C1 segment of cervical spinal cord (tissue), 14 donors: ENCODE measurements at places on chromosomes 5 and 9.

DNA sequence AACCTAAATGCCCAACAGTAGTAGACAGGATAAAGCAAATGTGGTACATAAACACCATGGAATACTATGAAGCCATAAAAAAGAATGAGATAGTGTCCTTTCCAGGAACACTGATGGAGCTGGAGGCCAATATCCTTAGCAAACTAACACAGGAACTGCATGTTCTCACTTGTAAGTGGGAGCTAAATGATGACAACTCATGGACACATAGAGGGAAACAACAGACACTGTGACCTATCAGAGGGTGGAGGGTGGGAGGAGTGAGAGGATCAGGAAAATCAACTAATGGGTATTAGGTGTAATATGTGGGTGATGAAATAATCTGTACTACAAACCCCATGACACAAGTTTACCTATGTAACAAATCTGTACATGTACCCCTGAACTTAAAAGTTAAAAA lies 505.7 kb downstream of the RAB3C start:
- no peak for DNase-seq

- no peak for DNase-seq
Measured at GRCh38 chr9:132175431-132175830, 13.6 kb downstream of the NTNG2 start.

DNA sequence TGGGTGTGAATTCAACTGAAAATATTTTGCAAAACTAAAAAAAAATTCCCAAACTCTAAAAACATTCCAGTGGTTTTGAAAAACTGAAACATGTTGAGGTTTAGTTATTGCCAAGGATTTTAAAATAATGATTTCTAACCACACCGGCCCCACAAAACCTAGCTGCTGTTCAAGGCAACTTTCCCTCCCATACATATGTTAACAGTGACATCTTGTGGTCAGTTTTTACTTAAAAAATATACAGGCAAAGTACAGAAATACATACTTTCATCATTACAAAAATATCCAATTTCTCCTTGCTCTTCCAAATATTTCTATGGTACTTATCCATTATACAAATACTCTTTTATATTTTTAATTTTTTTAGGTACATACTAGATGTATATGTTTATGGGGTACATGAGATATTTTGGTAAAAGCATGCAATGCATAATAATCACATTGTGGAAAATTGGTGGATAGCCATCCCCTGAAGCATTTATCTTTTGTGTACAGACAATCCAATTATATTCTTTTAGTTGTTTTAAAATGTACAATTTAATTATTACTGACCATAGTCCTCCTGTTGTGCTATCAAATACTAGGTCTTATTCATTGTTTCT lies 34.4 kb upstream of the MRPS30 start:
- DNase-seq, result no peak

- no peak for DNase-seq
Measured at GRCh38 chr5:151595411-151595826, 4.3 kb upstream of the FAT2 start.

DNA sequence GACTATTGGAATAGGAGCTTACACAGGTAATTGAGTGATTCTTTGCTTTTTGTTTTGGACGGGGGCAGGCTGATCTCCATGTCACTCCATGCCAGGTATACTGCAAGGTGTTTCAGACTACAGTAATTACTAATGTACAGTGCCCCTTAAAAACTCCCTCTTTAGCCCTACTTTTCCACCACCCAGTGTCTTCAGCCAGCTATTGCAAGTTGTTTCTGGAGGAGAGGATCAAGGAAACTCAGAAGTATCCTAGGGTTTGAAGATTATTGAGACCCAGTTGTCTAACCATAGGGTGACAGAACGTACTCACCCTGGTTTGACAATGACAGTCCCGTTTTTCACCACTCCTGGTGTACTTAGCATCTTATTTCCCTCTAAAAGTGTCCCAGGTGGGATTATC lies 13.4 kb downstream of the CFAP95 start:
- no peak for DNase-seq

DNA sequence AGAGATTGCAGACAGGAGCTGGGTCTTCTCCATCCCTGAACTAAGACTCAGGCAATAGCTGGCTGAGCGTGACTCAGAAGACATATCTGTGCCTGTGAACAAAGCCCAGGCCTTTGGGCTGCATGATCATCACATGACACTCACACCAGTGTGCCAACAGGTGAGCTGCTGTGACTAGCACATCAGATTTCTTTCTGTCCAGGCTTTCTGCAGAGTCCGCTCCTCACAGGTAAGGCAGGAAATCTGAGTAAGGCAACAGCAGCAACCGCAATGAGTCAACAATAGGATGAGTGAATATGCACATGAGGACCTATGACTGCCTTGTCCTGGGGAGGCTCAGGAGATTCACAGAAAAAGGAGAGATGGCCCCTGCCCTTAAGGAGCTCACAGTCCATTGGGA lies 293.6 kb downstream of the ACTL7B start:
- no peak for DNase-seq

DNA sequence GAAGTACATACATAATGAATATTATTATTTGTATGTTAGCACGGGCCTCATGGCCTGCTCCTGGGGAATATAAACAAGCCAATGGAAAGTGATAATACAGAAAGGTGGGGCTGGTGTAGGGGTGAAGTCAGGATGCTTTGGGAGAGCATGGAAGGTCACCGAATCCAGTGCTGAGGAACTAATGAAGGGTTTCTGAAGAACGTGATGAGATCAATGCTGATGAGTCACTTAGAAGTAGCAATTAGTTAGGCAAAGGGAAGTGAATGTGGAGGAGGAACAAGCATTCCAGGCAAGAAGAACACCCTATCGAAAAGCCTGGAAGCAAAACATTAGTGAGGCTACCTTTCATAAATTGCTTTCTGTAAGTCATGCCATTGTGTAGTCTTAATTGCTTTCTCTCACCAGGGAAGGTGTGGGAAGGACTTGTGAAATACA lies 2.1 kb downstream of the ANXA1 start:
- no peak for DNase-seq

DNA sequence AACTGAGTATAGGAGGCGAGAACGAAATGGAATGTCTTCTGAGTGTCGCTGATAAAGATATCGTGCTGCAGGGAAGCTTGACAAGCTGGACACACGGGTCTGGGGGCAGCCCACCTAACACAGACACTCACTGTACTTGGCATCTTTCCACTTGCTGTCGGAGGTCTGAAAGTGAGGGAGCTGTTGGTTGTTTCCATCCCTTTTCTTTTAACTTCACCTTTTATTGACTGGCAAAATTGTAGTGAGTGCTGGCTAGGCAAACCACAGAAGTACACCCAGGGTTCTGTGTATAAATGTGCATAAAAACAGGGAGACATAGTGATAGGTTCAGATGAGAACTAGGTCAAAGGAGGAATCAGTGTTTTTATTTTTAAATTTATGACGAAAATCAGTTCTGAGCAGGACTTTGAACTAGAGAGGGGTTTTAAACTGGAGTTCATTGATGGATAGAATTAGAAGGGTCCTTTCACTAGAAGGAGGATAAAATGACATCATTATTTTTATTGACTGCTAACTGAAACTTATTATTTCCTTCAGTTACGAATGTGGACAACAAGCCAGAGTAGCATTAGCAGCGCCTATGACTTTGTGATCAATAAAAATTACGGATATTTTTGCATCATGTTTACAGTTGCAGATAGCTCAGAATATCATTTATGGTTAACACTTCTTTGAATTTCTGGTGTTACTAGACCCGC lies 817 bp downstream of the GAPVD1 start:
- DNase-seq, result no peak

GRCh38 chr5:176995896-176996767 lies 10.4 kb downstream of the UIMC1 start:
- DNase-seq, result no peak

- no peak for DNase-seq
Measured at GRCh38 chr9:7258688-7259396, 501.1 kb downstream of the KDM4C start.

- DNase-seq, result no peak
Measured at GRCh38 chr5:89967771-89968444, 441.6 kb downstream of the CETN3 start.

DNA sequence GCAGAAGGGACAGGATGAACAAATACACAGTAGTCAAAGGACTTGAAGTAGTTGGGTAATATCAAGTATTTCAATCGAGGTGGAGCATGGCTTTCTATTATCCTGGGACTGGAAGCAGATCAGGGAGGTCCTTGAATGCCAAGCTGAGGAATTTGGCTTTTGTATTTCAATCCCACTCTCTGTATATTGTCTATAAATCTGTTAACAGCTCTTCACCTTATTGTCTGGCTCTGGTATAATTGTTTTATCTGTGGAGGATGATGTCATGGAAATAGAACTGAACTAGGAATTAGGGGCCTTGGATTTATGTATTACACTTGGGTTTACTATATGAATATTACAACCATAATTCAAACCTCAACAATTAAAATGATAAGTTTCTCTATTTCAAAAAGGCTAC lies 6.3 kb upstream of the ADAMTSL1 start:
- no peak for DNase-seq

GRCh38 chr5:31637851-31638250 lies 1.1 kb upstream of the PDZD2 start:
- no peak for DNase-seq

GRCh38 chr5:126268697-126269315 lies 154.4 kb upstream of the GRAMD2B start:
- no peak for DNase-seq

GRCh38 chr9:93230601-93231000 lies 46.7 kb downstream of the WNK2 start:
- DNase-seq, result no peak

- no peak for DNase-seq
Measured at GRCh38 chr9:89174291-89174690, 4.3 kb downstream of the SHC3 start.

DNA sequence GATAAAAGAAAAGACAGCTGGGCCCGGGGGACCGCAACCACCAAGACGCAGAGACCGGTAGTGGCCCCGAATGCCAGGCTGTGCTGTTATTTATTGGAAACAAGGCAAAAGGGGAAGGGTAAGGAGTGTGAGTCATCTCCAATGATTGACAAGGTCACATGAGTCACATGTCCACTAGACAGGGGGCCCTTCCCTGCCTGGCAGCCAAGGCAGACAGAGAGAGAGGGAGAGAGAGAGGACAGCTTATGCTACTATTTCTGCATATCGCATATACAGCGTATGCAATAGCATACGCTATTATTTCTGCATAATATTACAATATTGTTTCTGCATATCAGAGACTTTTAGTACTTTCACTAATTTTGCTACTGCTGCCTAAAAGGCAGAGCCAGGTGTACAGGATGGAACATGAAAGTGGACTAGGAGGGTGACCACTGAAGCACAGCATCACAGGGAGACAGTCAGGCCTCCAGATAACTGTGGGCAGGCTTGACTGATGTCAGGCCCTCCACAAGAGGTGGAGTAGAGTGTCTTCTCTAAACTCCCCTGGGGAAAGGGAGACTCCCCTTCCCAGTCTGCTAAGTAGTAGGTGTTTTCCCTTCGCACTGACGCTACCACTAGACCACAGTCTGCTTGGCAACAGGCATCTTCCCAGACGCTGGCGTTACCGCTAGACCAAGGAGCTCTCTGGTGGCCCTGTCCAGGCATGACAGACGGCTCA lies 50.3 kb downstream of the RFX3 start:
- DNase-seq, result no peak

GRCh38 chr9:134145262-134145661 lies 9.4 kb downstream of the WDR5 start:
- DNase-seq, result no peak

GRCh38 chr9:137265496-137266161 lies 10.5 kb downstream of the NELFB start:
- no peak for DNase-seq

- no peak for DNase-seq
Measured at GRCh38 chr5:131550606-131551005, 84.4 kb downstream of the RAPGEF6 start.

DNA sequence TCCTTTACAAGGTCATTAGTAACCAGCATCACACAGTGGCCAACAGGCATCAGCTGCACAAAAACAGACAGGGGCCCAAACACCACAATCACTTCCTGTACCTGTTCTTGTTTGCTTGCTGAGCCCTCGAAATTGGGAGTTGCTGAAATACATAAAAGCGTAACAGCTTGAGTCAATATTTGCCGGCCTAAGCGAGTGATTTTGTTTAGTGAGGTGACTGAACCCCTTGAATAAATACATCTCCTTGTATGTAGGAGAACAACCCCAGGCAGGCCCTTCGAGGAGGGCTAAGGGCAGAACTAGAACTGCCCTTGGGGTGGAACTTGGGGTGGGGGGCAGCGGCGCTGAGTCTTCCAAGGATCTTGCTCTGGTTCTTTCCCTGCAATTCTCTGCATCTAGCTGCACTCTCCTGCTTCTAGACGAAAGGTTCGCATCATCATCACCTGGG lies 502.5 kb downstream of the RASEF start:
- no peak for DNase-seq

- no peak for DNase-seq
Measured at GRCh38 chr9:75238311-75238976, 150.1 kb downstream of the OSTF1 start.

- DNase-seq, result no peak
Measured at GRCh38 chr9:97806721-97807120, 46.3 kb upstream of the FOXE1 start.

DNA sequence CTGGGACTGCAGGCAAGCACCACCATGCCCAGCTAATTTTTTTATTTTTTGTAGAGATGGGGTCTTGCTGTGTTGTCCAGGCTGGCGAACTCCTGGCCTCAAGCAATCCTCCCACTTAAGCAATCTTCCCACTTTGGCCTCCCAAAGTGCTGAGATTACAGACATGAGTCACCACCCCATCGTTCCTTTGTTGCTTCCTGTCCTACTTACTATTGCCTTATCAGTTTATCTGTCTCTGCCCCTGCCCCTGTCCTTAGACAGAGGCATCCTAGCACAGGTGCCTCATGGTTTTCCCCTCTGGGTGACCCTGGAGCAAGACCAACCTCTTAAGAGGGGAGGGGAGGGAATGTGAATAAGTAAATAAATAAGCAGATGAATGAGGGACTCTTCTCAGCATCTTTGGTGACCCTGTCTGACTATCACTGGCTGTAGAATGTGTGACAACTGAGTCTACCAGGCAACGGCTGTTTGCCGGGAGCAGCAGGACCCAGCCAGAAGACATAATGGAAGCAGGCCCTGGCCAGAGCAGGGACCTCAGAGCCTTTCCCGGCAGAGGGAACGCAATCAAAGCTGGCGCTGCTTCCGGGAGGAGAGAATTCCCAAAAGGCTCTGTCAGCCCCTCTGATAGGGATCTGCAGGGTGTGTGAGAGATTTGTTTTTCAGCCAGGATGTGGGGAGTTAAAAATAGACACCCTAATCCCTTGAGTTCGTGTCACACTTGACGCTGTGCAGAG lies 43.8 kb upstream of the DAB2IP start:
- no peak for DNase-seq
